ENCODE measurements at places on chromosomes 16 and 17.

- no peaks in the 10 kb centered on the region for H3K27me3 ChIP-seq
- H3K27ac ChIP-seq = no peak overlapping the region
- no peaks in the 10 kb centered on the region for H3K36me3 ChIP-seq
Measured at GRCh38 chr16:89099905-89100304, 6.3 kb downstream of the ACSF3 start.

DNA sequence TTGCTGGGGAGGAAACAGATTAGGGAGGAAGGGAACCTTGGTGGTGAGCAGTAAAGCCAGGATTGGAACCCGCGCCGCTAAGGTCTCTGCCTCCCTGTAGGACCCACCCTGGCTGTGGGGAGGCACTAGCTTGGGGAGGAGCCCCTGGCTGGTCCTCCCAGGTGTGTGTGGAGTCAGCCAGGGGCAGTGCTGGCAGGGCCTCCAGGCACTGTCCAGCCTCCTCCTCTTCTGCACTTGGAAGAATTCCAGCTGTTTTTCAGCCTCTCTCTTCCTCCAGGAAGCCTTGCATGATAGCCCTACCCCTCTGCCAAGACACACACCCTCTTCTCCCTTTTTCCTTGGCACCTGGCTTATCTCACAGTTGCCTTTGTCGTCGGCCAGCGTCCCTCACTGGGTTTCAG, 34.8 kb downstream of the TMEM235 start:
- DNase-seq = no peak
- H3K27ac ChIP-seq = no peak overlapping the region
- H3K4me3 ChIP-seq = no peak overlapping the region
- H3K4me1 ChIP-seq = no peaks in the 10 kb centered on the region
- H3K36me3 ChIP-seq = no peaks in the 10 kb centered on the region

- H3K36me3 ChIP-seq = no peaks in the 10 kb centered on the region
- no peaks in the 10 kb centered on the region for H3K4me1 ChIP-seq
- no peak overlapping the region for H3K27ac ChIP-seq
- no peaks in the 10 kb centered on the region for H3K27me3 ChIP-seq
- H3K4me3 ChIP-seq = no peak overlapping the region
Measured at GRCh38 chr17:12830777-12831247, 41.5 kb downstream of the ARHGAP44 start.

- no peak overlapping the region for H3K4me3 ChIP-seq
- no peak for DNase-seq
- peaks cover 19% of the 10 kb centered on the region for H3K4me1 ChIP-seq
- H3K27me3 ChIP-seq = no peaks in the 10 kb centered on the region
Measured at GRCh38 chr17:78705071-78705470, 77.0 kb downstream of the CYTH1 start.

DNA sequence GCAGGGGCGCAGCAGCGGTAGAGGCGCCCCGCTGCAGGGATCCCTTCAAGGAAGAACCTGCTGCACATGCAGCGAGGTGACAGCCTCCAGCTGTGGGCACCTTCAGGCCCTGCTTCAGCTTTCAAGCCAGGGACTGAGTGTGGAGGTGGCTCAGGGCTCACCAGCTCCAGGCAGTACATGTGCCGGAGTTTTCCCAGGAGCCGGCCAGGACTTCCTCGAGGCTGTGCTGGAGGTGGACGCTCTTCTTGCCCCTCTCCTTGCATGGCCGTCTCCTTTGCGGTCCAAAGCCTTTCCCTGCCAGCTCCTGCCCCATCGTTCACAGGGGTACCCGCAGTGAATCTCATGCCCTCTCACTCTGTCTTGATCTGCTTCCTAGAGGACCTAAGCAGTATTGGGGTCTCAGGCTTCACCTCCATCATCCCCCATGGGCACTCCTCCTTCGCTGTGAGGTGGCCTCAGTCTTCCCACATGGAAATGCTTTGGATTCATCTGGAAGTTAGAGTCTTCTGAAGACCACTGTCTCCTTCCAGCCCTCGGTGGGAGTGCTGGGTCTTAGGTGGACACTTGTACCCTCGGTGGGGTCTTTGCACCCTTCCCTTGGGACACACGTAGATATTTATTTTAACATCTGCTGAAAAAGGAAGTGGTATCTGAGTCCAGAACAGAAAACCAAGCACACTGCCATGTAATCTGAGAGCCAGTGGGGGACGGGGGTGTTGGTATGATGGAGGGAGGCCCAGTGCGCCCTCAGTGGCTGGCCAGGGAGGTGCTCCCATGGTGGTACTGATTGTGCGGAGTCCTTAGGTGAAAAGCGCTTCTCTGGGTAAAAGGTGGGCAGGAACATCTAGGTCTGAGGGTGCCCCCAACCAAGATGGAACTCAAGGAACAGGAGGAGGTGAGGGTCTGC, 7.0 kb downstream of the XYLT2 start:
- no peak overlapping the region for H3K27ac ChIP-seq
- peaks cover 4% of the 10 kb centered on the region for H3K4me1 ChIP-seq
- H3K27me3 ChIP-seq = no peaks in the 10 kb centered on the region
- DNase-seq = no peak
- no peak overlapping the region for H3K4me3 ChIP-seq

DNA sequence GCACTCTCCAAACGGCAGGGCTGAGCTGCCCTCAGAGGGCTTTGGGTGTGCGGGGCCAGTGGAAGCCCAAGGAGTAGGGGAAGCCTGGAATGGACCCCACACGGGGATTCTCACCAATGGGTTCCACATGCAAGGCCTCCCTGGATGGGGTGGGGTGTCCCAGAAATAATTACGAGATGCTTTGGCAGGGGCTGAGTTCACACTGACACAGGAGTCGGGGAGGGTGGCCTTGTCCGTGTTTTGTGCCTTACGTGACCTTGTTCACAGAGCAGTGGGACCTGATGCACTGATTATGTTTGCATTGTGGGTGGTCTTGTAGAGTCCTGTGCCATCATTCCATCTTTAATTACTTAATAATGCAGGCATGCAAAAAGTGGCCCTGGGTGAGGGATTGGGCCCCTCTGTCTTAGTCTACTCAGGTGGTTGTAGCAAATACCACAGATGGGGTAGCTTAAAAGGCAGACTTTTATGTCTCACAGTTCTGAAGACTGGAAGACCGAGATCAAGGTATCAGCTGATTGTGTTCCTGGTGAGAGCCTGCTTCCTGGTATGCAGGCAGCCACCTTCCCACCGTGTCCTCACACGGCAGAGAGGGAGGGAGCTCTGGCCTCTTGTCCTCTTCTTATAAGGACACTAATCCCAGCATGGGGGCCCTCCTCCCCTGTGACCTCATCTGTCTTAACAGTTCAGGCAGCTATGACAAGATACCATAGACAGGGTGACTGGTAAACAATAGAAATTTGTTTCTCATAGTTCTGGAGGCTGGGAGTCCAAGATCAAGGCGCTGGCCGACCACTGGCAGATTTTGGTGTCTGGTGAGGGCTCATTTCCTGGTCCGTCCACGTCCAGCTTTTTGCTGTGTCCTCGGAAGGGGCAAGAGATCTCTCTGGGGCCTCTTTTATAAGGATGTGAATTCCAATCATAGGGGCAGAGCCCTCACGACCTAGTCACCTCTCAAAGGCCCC, 239.4 kb downstream of the IRF8 start:
- no peak overlapping the region for H3K4me3 ChIP-seq
- H3K27me3 ChIP-seq = no peaks in the 10 kb centered on the region
- H3K27ac ChIP-seq = no peak overlapping the region
- no peaks in the 10 kb centered on the region for H3K4me1 ChIP-seq
- no peaks in the 10 kb centered on the region for H3K36me3 ChIP-seq

DNA sequence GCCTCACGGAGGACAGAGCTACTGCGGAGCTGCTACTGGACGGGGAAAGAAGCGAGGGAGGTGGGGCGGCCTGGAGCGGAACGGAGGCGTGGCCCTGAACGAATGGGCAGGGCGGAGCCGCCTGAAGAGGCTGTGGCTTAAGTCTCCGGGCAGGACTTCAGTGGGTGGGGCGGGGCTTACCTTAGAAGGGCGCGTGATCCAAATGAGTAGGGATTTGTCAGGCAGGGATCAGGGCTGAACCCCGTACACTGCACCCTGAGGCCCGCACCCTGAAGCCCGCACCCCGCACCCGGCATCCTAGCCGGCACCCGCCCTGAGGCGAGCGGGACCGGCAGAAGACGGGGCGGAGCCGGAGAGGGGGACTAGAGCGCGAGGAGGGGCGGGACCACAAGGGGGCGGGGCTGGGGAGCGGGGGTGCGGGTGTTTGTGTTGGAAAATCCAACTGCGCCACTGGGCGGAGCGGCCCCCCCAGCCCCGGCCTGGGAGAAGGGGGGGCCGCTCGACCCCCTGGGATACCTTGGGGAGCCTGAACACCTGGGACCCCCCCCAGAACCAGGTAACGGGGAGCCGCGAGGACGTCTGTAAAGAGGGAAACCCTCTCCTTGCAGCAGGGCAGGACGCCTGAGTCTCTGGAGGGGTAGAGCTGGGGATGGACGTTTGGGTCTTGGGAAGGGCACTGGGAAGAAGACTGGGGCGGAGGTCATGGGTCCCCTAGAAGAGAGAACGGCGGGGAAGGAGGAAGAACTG, at the start of gene KDM6B:
TSS of gene KDM6B (plus strand) at position 423 of the 747 bp plus-strand sequence. CDS start 11,338 bp downstream, outside the sequence.
- DNase-seq = peak; percentile 85
- H3K27me3 ChIP-seq = no peaks in the 10 kb centered on the region
- H3K4me1 ChIP-seq = peaks cover 25% of the 10 kb centered on the region
- peak within 1 kb of the TSS; percentile 96 for H3K4me3 ChIP-seq
- no peaks in the 10 kb centered on the region for H3K36me3 ChIP-seq

All from naive thymus-derived CD4-positive, alpha-beta T cell (primary cell).